ENCODE measurements at places on chromosomes 1 and 21.

DNA sequence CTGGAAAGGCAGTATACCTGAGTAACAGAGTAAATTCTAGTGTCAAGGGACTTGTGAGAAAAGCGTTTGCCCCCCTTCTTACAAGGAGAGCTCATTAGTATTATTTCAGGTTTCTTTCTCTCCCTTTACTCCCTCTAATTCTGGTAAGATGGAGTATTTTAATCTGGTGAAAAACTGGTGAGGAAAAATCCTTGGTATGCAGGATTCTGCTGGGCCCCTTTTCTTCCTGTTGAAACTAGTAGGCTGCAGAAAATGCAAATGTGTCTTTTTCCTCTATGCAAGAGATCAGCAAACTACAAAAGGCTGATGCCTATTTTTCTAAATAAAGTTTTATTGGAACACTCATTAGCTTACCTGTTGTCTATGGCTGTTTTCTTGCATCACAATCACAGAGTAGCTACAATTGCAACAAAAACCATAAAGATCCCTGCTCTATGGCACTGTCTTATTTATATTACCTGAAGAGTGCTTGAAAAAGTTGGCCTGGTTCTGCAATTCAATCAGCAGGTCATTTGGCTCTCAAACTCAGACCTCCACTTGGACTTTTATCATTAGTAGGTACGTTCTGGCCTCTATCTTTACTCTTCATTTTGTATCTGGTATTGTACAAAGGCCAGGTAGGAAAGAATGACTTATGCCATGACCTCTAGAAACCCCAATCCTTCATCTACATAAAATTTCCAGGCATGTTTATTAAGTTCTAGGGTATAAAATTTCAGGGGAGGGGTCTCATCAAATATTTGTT is 109.6 kb downstream of the AKT3 start:
- H3K4me1 ChIP-seq, result no peaks in the 10 kb centered on the region
- DNase-seq, result no peak
- no peak overlapping the region for H3K4me3 ChIP-seq
- no peaks in the 10 kb centered on the region for H3K36me3 ChIP-seq

- no peak overlapping the region for H3K4me3 ChIP-seq
- H3K27ac ChIP-seq, result no peak overlapping the region
- no peak for DNase-seq
These were observed 39.5 kb upstream of the CYP4X1 start for GRCh38 chr1:46983830-46984586.

DNA sequence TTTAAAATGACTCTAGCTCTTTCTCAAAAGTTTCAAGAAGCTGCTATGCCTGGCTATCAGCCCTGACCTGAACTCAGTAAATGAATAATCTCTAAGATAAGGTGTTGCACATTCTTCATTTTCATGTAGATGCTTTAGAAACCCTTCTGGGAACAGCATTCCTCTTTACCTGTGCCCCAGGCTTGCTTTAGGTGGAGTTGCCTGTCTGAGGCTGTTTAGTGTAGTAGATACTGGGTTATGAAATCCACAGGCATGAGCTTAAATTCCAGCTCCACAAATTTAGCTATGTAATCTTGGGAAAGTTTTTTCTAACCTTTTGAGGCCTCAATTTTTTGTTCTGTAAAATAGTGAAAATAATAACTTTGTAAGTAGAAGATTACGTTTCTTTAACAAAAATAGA is 41.6 kb downstream of the ATP6V1G3 start:
- no peak overlapping the region for H3K4me3 ChIP-seq
- H3K36me3 ChIP-seq, result no peaks in the 10 kb centered on the region
- no peaks in the 10 kb centered on the region for H3K4me1 ChIP-seq
- H3K27me3 ChIP-seq, result no peaks in the 10 kb centered on the region

- DNase-seq, result no peak
- no peak overlapping the region for H3K4me3 ChIP-seq
- H3K36me3 ChIP-seq, result no peaks in the 10 kb centered on the region
- H3K4me1 ChIP-seq, result no peaks in the 10 kb centered on the region
- peaks cover 13% of the 10 kb centered on the region for H3K27me3 ChIP-seq
- no peak overlapping the region for H3K27ac ChIP-seq
These were observed 331.6 kb downstream of the SRGAP2C start for GRCh38 chr1:121516234-121516967.

DNA sequence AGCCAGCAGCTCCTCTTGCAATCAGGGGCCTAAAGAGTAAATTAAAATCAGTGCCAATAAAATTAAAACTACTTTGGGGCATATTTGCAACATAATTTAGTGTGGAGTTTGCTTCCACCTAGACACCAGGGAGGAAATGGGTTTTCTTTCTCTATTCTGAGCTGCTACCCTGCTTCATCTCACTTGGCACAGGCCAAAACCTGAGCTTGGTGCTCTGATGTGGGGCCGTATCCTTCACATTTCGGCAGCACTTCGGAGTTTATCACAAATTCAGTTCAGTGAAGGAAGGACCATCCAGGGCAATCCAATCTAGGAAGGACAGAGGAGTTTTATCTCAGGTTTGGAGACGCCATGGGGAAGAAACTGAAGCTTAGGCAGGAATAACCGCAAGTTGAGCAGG is 123.6 kb upstream of the SPATA6 start:
- no peaks in the 10 kb centered on the region for H3K36me3 ChIP-seq
- H3K4me1 ChIP-seq, result no peaks in the 10 kb centered on the region
- no peak for DNase-seq
- H3K4me3 ChIP-seq, result no peak overlapping the region
- no peaks in the 10 kb centered on the region for H3K27me3 ChIP-seq

- H3K4me1 ChIP-seq, result no peaks in the 10 kb centered on the region
- no peaks in the 10 kb centered on the region for H3K27me3 ChIP-seq
- H3K4me3 ChIP-seq, result no peak overlapping the region
- no peaks in the 10 kb centered on the region for H3K36me3 ChIP-seq
- no peak for DNase-seq
These were observed 9.2 kb upstream of the OSBPL9 start for GRCh38 chr1:51607681-51608095.

DNA sequence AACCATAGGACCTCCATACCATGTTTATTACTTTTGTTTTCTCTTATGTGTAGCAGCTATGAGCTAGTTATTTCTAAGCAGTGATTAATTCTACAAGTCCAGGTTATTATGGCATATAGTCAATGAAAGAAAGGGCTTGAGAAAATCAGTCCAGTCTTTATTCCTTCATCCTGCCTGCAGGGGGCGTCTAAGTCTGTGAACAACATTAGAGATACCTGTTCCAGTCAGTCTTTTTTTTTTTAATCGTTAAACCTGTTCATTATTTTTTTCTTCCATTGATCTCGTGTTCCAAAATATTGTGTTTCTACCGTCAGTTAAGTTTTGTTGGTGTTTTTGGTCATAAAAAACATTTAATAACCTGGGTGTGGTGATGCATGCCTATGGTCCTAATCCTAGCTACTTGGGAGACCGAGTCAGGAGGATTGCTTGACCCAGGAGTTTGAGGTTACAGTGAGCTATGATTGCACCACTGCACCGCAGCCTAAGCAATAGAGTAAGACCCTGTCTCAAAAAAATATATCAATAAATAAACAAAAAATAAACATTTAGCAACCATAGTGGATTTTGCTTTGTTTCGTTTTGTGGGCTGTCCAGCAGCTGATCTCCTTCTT is 29.4 kb upstream of the CD2 start:
- DNase-seq, result no peak
- H3K4me3 ChIP-seq, result no peak overlapping the region
- no peaks in the 10 kb centered on the region for H3K4me1 ChIP-seq
- no peaks in the 10 kb centered on the region for H3K36me3 ChIP-seq

- no peaks in the 10 kb centered on the region for H3K27me3 ChIP-seq
- H3K4me1 ChIP-seq, result no peaks in the 10 kb centered on the region
- no peak overlapping the region for H3K4me3 ChIP-seq
- peak overlapping the region; percentile 87 for H3K27ac ChIP-seq
- H3K36me3 ChIP-seq, result no peaks in the 10 kb centered on the region
- peak; percentile 14 for DNase-seq
These were observed 1.1 kb upstream of the S100A9 start for GRCh38 chr1:153356392-153357075.

All from breast epithelium (tissue), 4 donors.